ENCODE measurements at places on chromosomes 3 and 15.

- no peak for DNase-seq
Measured at GRCh38 chr3:52364322-52365035, 48.4 kb downstream of the DNAH1 start.

GRCh38 chr3:51276046-51276445, 109.0 kb upstream of the MANF start:
- no peak for DNase-seq

- DNase-seq: peak; percentile 85
Measured at GRCh38 chr15:74615508-74616365, at the start of gene CLK3. TSS of gene CLK3 (plus strand) at chr15:74615836. CDS start at chr15:74619197, 3,361 bp downstream.

DNA sequence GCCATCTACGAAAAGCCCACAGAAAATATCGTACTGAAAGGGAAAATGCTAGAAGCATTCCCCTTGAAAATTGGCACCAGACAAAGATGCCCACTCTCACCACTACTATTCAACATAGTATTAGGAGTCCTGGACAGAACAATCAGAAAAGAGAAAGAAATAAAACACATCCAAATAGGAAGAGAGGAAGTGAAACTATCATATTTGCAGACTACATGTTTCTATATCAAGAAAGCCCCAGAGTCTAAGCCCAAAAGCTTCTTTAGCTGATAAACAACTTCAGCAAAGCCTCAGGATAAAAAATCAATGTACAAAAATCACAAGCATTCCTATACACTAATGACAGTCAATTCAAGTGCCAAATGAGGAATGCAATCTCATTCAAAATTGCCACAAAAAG, 15.6 kb downstream of the OR5K3 start:
- DNase-seq: no peak

DNA sequence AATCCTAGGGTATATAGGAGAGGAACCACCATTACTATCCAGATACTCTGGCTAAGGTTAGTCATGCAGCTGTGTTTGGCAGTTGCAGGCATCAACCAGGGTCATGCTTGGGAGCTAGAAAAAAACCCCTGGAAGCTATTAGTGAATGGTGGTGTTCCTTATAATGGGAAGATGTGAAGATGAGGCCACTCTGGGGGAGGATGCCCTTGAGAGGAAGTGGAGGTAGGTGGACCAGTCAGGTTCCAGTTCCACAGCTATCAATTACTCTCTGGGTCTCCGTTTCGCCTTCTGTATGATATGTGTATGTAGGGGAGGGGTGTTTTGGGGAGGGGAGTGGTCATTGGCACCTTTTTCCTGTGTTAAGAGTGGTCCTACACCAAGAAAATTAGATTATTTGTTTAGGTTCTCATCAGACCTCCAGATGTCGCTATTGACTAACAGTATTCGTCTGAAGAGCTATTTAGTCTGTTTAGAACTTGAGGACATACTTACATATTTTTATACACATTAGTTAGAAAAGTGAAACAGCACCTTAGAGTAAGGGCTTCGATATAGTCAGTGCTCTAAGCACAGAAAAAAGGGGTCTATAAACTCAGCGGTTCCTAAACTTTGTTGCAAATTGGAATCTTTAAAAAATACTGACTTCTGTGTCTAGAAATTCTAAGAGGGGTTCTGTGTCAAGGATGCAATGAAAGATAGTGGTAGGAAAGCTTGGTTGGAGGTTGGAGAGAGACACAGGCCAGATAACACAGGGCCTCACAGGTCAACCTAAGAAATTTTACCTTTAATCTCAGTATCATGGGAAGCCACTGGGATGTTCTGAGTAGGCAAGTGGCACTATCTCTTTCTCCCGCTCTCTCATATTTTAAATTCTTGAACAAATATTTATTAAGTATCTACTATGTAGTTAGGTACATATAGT, 9.1 kb upstream of the HPS3 start:
- DNase-seq: peak; percentile 54

GRCh38 chr15:56192659-56193442, 50.8 kb downstream of the RFX7 start:
- no peak for DNase-seq

- no peak for DNase-seq
Measured at GRCh38 chr3:187694801-187695200, 7.6 kb downstream of the RTP2 start.

- no peak for DNase-seq
Measured at GRCh38 chr3:152646004-152646403, 188.9 kb upstream of the P2RY1 start.

- DNase-seq: no peak
Measured at GRCh38 chr3:158725348-158726011, 6.8 kb downstream of the RARRES1 start.

DNA sequence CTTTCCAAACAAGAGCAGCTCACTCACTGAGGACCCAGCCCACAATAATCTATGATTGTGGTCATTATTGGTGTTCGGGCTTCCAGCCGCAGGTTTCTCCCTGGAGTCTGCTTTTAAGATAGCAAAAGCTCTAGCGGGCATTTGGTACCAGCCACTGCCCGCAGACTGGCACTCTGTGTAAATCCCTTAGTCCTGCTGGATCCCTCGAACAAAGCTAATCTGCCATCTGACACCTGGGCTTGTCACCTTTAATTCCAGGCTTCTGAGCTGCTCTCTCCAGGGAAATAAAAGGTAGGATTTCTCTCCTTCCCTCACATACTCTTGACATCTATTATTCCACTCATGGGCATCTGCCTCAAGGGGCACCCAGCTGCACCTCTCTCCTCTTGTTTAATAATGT, 158.7 kb downstream of the PDCD6IP start:
- DNase-seq: no peak

GRCh38 chr3:154152741-154153140, 31.6 kb downstream of the ARHGEF26 start:
- no peak for DNase-seq

GRCh38 chr15:58185439-58185838, 47.3 kb downstream of the AQP9 start:
- DNase-seq: no peak

- peak; percentile 79 for DNase-seq
Measured at GRCh38 chr15:74127255-74127953, 3.0 kb upstream of the ISLR2 start.

GRCh38 chr3:31768479-31769125, 212.5 kb downstream of the OSBPL10 start:
- DNase-seq: peak; percentile 75

GRCh38 chr3:156407617-156408225, 147.2 kb downstream of the SSR3 start:
- no peak for DNase-seq
